ENCODE measurements at places on chromosomes 7 and 10. TPM values are rescaled to one million over a fixed set of nuclear protein-coding genes. Genes with fewer than 3 reads are reported as not detected.

NHLRC2 gene
- polyA plus RNA-seq, result 3.2 TPM

LBX1 gene
- not detected for polyA plus RNA-seq

TMEM270 gene
- not detected for polyA plus RNA-seq

CYP2C18 gene
- polyA plus RNA-seq, result 17.3 TPM

FGFR2 gene
- 10.8 TPM for polyA plus RNA-seq

CRHR2 gene
- polyA plus RNA-seq, result 0.04 TPM

EMX2 gene
- 0.10 TPM for polyA plus RNA-seq

EBLN1 gene
- polyA plus RNA-seq, result not detected

SPOCK2 gene
- 1.9 TPM for polyA plus RNA-seq

PNLIP gene
- polyA plus RNA-seq, result 0.14 TPM

STEAP2 gene
- 2.6 TPM for polyA plus RNA-seq

GPR15LG gene
- 321 TPM for polyA plus RNA-seq

PDSS1 gene
- polyA plus RNA-seq, result 11.6 TPM

TCAF2 gene
- 4.4 TPM for polyA plus RNA-seq

ADRB1 gene
- polyA plus RNA-seq, result 0.22 TPM

ZNF655 gene
- polyA plus RNA-seq, result 56.9 TPM

TAS2R41 gene
- polyA plus RNA-seq, result not detected

NOS3 gene
- polyA plus RNA-seq, result 4.5 TPM

CCL24 gene
- not detected for polyA plus RNA-seq

GSTO2 gene
- 20.3 TPM for polyA plus RNA-seq

MRPS16 gene
- 41.7 TPM for polyA plus RNA-seq

All from esophagus (tissue), 2 donors.